ENCODE measurements at places on chromosomes 7 and 10.

- DNase-seq, result no peak
Observed at GRCh38 chr7:157007470-157008066, 2.9 kb downstream of the MNX1 start.

DNA sequence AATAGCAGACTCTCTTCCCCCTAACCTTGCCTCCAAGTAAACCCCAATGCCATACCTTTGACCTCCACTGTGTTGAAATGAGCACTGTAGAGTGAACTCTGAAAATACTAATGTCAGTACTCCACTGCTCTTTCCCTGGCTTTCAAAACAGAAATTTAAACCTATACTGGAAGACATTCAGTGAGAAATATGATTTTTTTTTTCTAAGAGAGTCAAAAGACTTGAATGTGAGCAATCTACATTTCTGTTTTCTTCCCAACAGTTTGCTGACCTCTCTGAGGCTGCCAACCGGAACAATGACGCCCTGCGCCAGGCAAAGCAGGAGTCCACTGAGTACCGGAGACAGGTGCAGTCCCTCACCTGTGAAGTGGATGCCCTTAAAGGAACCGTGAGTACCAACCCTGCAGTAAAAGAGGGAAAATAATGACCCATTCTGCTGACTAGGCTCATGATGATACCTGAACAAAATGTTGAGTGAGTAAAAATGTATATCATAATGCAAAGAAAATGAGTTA lies 6.4 kb downstream of the VIM start:
- DNase-seq, result no peak

- no peak for DNase-seq
Observed at GRCh38 chr10:46014683-46015405, 15.6 kb downstream of the NCOA4 start.

- no peak for DNase-seq
Observed at GRCh38 chr7:76202666-76203030, 952 bp downstream of the SRRM3 start.

- DNase-seq, result no peak
Observed at GRCh38 chr10:71504168-71504567, 107.4 kb downstream of the CDH23 start.

DNA sequence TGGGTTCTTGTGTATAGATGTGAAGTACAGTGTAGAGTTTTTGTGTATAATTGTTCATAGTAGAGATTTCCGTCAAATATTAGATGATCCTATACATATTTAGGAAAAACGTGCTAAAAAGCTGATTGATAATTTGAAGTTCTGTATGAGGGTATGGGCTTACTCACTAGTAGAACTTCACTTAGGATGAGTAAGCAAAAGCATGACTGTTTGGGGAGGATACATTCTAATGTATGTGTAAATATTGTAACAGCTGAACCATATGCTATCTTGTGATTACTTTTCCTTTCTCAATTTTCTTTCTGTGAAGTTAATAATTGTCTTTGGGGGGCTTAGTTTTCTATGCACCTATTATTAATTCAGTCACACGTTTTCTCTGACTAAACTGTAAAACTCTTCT lies 53.2 kb upstream of the PDK4 start:
- DNase-seq, result no peak

DNA sequence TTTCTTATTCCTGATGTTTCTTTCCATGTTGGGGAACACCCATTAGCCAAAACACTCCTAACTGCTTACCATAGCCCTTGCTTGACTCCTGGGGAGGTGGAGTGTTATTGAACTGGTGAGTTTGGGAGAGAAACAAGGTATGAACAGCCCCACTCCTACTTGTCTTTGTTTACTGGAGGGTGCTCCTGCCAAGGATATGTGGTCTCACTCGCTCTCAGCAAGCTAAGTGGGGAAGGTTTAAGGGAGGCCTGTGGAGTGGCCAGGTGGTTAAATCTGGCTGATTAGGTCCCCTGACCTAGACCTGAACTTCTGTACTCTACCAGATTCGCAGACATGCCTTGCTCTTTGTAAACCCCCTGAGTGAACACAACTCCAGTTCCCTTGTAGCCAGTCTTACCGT lies 300.1 kb downstream of the PTEN start:
- DNase-seq, result no peak

DNA sequence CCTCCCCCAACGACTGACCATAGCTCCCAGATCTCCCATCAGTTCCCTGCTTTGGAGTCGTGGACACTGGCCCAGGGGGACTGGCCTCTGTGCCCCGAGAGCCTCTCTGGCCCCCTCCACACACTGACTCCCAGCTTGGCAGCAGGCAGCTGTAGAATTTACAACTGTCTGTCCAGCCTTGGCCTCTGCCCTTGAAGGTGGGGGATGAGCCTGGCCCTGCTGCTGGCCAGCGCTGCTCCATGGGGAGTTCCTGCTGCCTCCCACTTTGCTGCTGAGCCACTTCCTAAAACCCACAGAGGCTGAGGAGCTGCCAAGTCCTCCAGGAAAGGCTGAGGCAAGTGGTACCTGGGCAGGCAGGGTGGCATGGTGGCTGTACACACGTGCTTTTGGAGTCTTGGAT lies 147.1 kb downstream of the WDR11 start:
- DNase-seq, result no peak

GRCh38 chr7:23285657-23286646 lies 13.2 kb upstream of the MALSU1 start:
- DNase-seq, result no peak

- no peak for DNase-seq
Observed at GRCh38 chr7:28488061-28488791, 75.9 kb downstream of the CREB5 start.
